ENCODE measurements at places on chromosomes 7 and 10.

DNA sequence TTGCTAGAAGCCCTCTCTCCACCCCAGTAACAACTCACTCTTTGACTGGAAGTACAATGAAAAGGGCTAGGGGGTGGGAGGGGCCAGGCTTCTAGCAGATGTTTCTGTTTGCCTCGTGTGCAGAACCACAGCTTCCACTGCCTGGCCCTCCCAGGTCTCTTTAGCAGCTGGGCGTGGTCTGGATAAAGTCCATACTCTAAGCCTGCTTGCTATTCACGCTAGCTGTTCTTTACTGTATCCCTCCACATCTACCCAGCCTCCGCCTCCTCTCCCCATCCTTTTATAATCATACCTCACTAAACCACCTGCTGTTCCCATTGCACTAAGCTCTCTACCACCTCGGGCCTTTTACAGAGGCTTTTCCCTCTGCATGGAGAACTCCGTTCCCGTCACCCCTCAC, 288.8 kb downstream of the CAMK1D start:
- DNase-seq = no peak

- DNase-seq = no peak
These were observed 185.5 kb downstream of the ZNF365 start for GRCh38 chr10:62559481-62560200.

- no peak for DNase-seq
These were observed 54.3 kb downstream of the ERCC6 start for GRCh38 chr10:49484486-49485235.

DNA sequence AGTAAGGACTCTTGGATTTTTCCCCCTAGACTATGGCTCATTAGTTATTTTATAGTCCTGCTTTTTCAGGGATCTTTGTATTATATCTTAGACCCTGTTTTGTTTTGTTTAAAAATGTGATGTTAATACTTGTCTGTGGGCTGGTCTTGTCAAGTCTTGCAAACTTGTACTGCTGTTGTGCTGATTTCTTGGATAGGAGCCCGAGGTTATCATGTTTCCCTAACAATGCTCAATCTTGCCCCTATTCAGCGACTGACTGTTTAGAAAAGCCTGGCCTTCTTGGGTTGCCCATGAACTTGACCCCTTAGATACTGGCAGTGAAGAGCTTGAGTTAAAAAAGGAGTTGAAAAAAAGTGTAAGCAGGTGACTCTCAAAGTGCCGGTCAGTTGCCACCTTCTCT, 115.7 kb downstream of the KIAA1217 start:
- no peak for DNase-seq

DNA sequence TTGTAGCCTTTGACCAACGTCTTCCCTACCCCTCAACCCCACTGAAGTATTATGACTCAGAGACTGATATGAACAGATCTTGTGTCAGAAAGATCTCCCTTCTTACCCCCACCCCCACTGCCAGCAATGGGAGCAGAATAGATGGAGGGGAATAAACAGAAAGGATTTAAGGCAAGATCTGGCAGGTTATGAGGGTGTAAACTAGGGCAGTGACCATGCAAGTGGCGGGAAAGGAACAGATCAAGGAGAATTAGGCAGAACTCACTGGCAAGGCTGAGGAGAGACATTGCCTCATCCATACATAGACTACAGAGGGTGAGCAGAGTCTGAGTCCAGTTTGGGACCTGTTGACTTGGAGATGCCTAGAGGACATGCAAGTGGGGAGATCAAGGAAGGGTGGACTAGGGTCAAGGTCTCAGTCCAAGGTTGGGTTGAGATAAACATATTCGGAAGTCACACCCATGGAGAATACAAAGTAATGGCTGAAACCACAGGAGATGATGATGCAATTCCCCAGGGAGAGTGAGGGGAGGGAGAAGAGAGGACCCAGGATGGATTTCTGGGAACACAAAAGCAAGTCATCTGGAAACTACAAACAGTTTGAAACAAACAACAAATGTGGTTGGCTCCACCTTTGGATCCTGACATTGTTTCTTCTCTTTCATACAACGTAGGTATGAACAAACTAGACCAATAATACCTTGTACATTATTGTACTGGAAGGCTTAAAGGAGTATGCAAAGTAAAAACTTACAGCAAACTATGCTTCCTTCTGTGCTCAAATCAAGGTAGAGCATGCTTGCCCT, 44.9 kb upstream of the IL6 start:
- no peak for DNase-seq

GRCh38 chr10:132906836-132907235, 35.5 kb downstream of the CFAP46 start:
- no peak for DNase-seq

- no peak for DNase-seq
These were observed 2.6 kb upstream of the TNS3 start for GRCh38 chr7:47584536-47584895.

GRCh38 chr10:132876131-132876860, 66.1 kb downstream of the CFAP46 start:
- DNase-seq = no peak

DNA sequence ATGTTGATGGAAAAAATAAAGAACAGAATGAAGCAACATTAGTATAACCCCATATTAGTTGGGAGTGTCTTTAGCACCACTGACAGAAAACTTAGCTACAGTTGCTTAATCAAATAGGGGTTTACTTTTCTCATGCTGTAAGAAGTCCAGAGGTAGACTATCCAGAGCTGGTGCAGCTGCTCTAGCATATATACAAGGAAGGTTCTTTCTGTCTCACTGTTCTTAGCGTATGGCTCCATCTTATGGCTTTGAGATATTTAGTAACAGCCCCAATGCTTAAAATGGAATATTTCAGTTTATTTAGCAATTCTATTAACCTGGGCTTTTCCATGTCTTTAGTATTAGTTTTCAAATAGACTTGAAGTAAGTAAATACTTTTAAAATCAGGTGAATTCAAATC, 15.2 kb upstream of the WNT2 start:
- no peak for DNase-seq

GRCh38 chr10:52951824-52952223, 179.2 kb upstream of the MBL2 start:
- no peak for DNase-seq

GRCh38 chr7:30308389-30308788, 24.0 kb downstream of the ZNRF2 start:
- no peak for DNase-seq

GRCh38 chr7:142000244-142000643, 4.6 kb downstream of the MGAM start:
- DNase-seq = no peak

DNA sequence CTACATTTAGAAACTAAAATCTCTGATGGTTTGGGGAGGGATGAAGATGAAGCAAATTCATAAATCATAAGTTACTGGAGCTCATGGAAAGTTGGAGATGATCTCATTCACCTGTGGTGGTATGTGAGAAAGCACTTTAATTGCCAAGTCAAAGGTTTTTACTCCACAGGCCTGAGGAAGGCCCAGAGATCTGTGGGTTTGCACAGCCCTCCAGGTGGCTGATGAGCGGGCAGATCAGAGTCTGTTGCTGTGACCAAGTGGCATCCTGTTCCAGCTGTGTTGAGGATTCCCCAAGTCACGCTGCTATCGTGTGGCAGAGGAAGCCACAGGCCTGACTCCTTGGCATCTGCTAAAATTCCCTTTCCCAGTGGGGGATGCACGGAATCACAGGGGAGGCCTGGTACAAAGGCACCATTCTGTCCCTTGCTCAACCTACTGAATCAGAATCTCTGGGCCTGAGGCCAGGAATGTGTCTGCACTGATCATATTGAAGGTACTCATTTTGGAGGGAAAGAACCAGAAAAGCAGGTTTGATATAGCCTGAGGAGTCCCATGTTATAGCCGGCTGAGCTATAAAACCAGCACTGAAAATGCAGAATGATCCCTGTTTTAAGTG, 19.7 kb upstream of the DDC start:
- no peak for DNase-seq

- DNase-seq = no peak
These were observed 43.4 kb upstream of the LYZL1 start for GRCh38 chr10:29245476-29245875.

DNA sequence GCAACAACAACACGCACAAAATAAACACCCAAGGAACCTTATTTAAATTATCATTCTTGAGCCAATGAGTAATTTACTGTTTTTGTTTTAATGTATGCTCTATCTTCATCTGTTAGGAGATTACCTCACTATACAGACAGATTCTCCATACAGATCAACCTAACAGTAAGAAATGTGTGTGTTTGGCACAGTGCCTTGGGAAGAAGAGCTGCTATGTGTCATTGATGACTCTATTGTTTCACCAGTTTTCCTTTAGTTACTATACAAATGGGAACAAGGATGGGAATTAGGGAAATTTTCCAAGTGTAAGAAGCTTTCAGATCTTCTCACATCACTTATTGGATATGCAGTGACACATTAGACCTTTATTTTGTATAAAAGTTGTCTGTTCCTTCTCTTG, 640.3 kb downstream of the NRG3 start:
- no peak for DNase-seq

DNA sequence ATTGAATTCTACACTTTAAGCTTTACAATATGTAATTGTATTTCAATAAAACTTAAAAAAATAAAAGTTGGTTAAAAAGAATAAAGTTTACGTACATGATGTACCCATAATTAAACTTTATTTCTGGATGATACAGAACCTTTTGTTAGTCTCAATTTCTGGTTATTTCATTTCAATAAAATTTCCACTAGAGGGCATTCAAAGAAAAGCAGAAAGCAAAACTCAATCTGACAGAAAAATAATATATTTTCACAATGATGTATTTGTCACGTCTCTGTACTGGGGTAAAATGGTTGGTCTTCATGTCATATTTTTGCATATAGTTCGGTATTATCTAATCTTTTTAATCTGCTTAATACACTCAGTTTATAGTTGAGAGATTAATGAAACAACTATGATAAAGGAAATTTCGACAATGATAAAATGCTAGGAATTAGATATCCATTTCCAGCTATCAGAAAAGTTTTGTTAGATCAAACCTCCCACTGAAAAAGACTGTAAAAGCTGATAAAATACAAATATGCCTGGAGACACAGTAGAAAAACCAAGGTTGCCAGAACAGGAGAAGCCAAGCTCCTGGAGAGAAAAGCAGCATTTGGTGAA, 27.4 kb downstream of the ASZ1 start:
- DNase-seq = no peak

DNA sequence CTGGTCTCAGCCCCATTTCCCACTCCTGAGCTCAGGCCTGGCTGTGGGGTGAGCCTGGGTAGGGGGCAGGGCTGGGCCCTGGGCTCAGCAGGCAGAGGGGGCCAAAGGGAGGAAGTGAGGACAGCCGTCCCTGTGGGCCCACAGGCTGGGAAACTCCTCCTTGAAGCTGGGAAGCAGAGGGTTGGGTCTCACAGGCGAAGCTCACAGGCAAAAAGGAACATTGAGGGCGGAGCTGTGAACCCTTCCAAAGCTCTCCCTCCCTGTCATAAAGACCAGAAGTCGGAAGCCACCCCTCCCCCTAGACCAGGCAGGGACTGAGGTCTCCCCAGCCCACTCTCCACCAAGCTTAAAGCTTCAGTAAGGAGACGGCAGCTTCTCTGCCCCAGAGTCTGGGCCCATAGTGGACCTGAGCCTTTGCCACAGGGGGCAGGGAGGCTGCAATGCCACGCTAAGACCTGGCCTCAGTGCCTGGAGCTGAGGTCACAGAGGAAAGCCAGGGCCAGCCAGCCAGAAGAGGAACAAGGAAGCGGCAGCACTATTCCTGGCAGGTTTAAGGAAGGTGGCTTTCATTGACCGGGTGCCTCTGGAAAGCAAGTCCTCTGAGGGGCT, 1.0 kb upstream of the KCP start:
- DNase-seq = no peak

GRCh38 chr7:80950550-80950967, 31.7 kb upstream of the SEMA3C start:
- DNase-seq = no peak

GRCh38 chr7:105707381-105707780, 126.1 kb upstream of the EFCAB10 start:
- no peak for DNase-seq

GRCh38 chr10:60872451-60872850, 71.5 kb downstream of the RHOBTB1 start:
- no peak for DNase-seq

GRCh38 chr7:68785036-68785435, 813.2 kb upstream of the AUTS2 start:
- no peak for DNase-seq

DNA sequence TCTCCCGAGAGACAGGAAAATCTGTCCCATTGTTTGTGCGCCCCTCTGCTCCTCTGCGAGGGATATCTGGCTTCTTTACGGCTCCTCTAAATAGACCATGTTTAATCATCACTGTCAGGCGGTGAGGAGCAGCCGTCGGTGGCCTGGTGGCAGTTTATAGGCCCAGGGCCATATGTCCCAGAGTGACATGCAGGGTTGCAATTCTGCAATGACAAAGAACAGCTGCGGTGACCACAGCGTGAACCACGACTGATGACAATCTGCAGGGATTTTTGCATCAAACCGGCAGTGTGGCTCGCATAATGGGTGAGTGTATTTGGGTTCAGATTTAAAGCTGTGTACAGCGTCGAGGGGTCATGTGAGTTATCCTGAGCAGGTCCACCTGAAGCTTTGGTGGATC, 41.5 kb downstream of the GATA3 start:
- DNase-seq = no peak

DNA sequence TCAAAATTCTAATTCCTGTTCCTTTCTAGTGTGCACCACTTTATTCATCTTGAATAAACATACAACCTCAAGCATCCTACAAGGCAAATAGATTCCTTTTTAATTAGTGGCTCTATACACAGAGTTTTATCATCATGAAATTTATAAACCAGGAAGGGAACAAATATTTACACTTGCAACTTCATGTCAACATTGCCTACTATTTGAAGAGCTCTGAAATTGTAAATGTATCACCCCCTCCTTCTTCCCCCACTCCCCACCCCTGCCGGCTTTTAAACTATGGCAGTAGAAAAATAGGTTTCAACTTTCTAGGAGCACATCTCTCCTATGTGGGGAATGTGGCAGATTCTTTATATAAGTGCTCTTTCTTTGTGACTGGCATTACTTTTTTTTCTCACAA, 49.6 kb downstream of the KAT6B start:
- no peak for DNase-seq
